Amniotic epithelial cell (primary cell): ENCODE measurements at places on chromosomes 7 and 10.

- no peak for DNase-seq
These were observed 81.2 kb upstream of the PPIF start for GRCh38 chr10:79266084-79266483.

- DNase-seq, result peak; percentile 71
These were observed 53.0 kb downstream of the CROT start for GRCh38 chr7:87398446-87398845.

GRCh38 chr10:86106616-86107015, 260.0 kb downstream of the GRID1 start:
- DNase-seq, result no peak

GRCh38 chr10:133067149-133068105, 20.3 kb upstream of the ADGRA1 start:
- no peak for DNase-seq

DNA sequence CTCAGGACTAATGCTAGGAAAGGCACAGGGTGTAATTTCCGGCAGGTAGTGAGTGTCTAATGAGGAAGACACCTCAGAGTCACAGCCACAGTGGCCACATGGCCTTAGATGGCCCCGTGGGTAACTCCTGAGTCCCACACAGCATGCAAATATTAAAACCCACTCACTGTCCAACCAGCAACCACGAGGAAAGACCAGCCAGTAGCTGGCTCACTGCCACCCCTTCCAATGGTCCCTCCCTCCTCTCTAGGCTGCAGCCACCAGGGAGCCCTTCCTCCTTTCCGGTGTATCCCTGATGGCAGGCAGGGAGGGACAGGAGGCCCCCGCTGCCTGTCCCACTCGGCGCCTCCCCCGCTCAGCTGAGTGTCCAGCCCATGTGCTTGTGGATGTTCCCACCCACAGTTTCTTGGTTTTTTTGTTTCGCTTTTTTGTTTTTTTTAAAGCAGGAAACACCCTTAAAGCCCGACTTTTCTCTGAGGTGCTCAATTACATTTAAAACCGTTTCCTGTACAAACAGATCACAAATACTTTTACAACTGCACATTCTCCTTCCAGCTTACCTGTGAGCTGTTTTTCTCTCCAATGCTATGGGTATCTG, 9.2 kb downstream of the BNIP3 start:
- no peak for DNase-seq

DNA sequence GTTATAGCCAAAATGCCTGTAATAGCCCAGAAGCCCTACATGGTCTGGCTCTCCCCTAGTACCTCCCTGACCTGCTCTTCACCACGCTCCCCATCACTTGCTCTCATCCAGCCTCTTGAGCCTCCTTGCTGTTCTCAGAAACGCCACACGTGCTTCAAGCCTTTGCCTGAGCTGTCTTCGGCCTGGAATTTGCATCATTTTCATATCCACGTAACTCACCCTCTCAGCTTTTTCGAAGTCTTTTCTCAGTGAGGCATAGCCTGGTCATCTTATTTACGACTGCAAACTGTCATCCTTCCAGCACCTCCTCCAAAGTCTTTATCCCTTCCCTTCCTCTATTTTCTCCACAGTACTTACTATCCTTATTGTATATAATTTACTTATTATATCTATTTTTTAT, 151.0 kb upstream of the AHR start:
- DNase-seq, result peak; percentile 34

- DNase-seq, result peak; percentile 94
These were observed 126.4 kb downstream of the RNLS start for GRCh38 chr10:88456730-88457129.

DNA sequence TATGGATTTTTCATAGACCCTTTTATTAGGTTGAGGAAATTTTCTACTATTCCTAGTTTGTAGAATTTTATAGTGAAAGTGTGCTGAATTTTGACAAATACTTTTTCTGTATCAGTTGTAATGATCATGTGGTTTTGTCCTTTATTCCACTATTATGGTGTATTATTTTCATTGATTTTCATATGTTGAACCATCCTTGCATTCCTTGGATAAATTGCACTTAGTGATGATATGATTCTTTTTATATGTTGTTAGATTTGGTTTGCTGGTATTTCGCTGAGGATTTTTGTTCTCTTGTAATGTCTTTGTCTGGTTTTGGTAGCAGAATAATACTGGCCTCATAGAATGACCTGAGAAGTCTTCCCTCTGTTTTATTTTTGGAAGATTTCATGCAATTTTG, 140.6 kb upstream of the CDK6 start:
- no peak for DNase-seq

GRCh38 chr7:7720193-7720592, 1.8 kb upstream of the RPA3 start:
- no peak for DNase-seq

DNA sequence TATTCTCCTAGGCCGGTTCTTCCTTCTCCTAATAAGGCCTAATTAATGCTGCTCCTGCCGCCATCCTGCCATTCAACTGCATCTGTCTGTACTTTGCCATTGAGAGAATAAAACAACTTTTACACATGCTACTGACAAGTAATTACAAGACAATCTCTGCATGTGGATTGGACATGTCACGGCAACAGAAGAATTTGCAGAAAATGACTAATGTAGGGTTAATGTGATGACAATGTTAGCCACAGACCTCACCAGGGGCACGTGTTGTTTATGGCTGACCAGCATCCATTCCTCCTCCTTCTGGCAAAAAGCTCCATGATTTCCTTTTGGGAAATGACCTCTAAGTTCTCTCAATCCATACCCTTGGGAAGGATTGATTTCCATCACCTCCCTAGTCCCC, 58.0 kb downstream of the NEBL start:
- DNase-seq, result peak; percentile 32

DNA sequence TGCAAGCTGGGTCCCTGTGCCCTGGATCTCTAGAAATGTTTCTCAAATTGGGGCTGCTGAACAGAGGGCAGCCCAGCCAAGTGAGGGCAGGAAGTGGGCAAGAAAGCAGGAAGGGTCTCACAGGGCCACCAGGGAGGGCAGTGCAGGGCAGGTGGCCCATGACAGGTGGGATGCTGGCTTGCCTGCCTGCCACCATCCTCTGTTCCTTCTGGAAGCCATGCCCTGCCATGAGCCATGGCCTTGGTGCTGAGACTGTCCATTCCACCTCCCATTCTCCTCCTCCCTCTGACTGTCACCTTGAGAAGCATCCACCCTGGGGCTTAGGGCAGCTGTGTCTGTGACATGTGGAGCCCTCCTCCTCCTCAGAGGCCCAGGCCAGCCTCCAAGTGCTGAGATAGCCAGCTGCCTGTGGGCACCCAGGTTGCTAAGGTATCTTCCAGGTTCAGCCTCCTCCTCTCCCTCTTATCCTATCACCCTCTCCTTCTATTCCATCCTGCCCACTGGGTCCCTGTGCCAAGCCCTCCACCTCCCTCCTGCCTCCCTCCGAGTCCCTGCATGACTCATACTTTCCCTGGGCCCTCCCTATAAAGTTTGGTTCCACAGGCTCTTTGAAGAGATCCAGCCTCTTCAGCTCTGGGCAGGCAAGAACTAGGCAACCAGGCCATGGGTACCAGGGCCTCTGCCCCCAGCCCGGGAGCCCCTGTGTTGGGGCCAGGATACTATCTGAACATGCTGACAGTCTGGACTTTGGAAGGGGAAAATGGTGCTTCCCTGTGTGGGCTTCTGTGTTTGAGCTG, 1.3 kb downstream of the VSIR start:
- peak; percentile 71 for DNase-seq

GRCh38 chr7:157269341-157270059, 67.3 kb upstream of the DNAJB6 start:
- DNase-seq, result no peak

- DNase-seq, result no peak
These were observed 47.8 kb downstream of the SLC35G1 start for GRCh38 chr10:93941606-93942005.

GRCh38 chr10:132036153-132036886, 29.4 kb upstream of the JAKMIP3 start:
- DNase-seq, result no peak

- no peak for DNase-seq
These were observed 5.8 kb downstream of the ZSCAN25 start for GRCh38 chr7:99622596-99622995.

GRCh38 chr7:45196374-45196773, 38.8 kb downstream of the RAMP3 start:
- DNase-seq, result no peak

- peak; percentile 47 for DNase-seq
These were observed 124.9 kb downstream of the CYP26A1 start for GRCh38 chr10:93198401-93199131.

DNA sequence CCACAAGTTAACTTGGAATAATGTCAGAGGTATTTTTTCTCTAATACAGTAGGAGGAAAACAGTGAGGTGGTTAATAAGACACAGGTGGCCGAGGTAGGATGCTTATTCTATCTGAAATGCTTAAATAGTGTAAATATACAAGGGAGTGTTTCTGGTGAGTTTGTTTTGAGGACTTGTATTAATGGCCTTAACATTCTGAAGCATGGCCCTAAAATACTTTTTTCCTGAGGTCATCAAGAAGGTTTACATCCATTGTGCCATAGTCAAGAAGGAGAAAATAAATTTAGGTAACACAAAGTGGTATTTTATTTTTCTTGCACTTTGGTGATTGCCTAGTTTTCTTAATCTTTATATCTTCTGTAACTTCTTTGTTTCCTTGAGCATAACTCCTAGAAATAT, 18.8 kb downstream of the GNAI1 start:
- peak; percentile 66 for DNase-seq

- peak; percentile 49 for DNase-seq
These were observed 1.4 kb upstream of the IL6 start for GRCh38 chr7:22725585-22725984.

DNA sequence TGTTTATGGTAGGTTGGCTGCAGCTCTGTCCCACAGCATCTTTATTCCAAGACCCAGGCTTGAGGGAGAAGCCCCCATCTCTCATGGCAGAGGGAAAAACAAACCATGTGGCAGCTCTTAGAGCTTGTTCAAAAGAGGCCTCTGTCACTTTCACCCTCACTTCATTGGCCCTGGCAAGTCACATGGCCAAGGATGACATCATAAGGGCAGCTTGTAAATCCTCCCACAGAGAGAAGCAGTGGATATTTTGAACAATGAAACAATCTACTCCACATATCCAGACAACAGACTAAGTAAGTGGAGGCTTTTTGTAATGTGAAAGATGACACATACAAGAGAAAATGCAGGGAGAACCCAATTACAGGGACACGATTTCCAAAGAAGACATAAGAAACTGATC, 108.1 kb downstream of the GRID1 start:
- DNase-seq, result no peak

GRCh38 chr7:123755338-123755737, 6.5 kb upstream of the WASL start:
- no peak for DNase-seq

- peak; percentile 85 for DNase-seq
These were observed at the start of gene CADPS2 for GRCh38 chr7:122886357-122887081. CADPS2 (minus strand) TSS chr7:122886460; CDS start chr7:122886337, 123 bp downstream.

GRCh38 chr10:64396105-64396708, 875.0 kb downstream of the REEP3 start:
- no peak for DNase-seq

GRCh38 chr7:48390388-48391327, 219.4 kb downstream of the ABCA13 start:
- DNase-seq, result no peak

DNA sequence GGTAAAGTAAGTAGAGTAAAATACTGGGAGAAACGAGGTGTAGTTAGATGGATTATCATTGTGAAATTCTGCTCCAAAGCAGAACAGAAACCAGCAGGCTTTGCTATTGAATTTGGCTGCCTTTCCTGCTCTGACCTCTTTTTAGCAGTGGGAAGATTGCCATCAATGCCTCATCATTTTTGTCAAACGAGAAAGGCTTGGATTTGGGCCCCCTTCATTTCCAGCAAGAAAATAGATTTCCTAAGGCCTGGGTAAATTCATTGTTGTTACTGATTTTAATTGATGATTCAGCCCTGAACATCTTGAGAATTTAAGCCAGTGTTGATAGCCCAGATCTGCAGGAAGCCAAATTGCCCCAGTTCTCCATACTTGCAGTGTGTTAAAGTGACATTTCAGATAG, 35.2 kb upstream of the ASAH2 start:
- no peak for DNase-seq

DNA sequence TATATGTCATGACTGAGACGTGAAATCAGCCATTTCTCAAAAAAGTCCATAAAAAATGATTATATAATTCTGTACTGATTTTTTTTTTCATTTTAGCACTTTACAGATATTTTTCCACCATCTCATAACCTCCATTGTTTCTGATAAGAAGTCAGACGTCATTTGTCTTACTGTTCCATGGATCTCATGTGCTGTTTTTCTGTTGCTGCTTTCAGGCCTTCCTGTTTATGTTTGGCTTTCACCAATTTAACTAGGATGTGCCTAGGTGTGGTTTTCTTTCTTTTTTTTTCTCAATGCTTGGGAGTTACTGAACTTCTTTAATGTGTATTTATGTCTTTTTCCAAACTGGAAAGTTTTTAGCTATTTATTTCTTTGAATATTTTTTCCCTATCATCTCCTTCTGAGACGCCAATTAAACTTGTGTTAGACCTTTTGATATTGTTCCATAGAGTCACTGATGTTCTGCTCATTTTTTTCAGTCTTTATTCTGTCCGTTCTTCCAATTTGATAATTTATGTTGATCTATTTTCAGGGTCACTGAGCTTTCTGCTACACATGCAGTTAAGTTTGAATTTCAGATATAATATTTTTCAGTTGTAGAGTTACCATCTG, 43.3 kb downstream of the TAF3 start:
- DNase-seq, result peak; percentile 6

GRCh38 chr7:27124902-27125689, 5.5 kb downstream of the HOXA4 start:
- DNase-seq, result no peak

- no peak for DNase-seq
These were observed 157.1 kb downstream of the PRKCQ start for GRCh38 chr10:6423004-6423403.

DNA sequence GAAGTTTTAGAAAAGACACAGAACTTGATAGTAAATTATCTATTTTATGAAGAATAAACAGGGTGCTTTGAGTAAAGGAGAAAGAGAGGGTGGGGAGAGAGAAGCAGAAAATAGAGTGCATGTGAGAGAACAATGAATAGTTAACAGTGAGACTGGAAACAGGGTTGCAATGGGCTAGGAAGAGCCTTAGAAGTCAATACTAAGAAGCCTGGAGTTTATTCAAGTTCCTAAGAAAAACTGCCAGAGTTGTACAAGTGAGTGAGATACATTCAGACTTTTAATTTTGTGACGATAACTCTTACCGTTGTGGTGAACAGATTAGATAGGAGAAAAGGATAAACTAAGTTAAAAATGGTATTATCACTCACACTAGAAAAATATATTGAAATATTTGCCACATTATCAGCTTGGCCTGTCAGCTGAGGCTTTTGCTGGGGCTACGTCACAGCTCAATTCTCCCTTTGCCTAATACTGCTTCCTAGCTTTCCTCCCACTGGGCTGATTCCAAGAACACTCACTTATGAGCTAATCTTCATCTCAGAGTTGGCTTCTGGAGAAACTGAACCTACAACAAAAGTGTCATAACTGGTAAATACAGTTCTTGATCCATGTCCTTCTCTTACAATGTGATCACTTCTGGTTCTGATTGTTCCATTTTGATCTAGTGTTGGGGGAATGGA, 92.7 kb downstream of the SEMA3D start:
- DNase-seq, result no peak
